Panc1 (cell line): ENCODE measurements at places on chromosomes 2 and 18. TPM values are rescaled to one million over a fixed set of nuclear protein-coding genes. Genes with fewer than 3 reads are reported as not detected.

The ALKAL2 gene
- not detected for total RNA-seq

GRCh38 chr2:127239395-127239794, 19.3 kb upstream of the CYP27C1 start:
- no peak for DNase-seq

The IL1R1 gene
- 7.1 TPM for total RNA-seq

The MFSD2B gene
- 0.23 TPM for total RNA-seq

The RTP5 gene
- not detected for total RNA-seq

DNA sequence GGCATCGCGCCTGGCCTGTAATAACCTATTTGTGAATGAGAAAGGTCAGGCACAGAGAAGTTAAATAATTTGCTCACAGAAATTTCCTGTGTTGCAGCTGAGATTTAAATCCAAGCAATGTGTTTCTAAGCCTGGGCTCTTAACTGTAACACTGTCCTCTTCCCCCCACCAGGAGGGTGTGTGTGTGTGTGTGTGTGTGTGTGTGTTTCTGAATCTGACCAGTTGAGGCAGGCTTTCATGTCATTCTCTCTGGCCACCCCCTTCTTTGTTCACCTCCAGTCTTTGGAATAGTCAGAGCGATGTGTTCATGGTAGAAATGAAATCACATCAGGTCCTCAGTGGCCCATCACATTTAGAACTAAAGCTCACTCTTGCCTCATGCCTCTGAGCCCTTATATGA, 81.2 kb downstream of the NEDD4L start:
- no peak for DNase-seq

DNA sequence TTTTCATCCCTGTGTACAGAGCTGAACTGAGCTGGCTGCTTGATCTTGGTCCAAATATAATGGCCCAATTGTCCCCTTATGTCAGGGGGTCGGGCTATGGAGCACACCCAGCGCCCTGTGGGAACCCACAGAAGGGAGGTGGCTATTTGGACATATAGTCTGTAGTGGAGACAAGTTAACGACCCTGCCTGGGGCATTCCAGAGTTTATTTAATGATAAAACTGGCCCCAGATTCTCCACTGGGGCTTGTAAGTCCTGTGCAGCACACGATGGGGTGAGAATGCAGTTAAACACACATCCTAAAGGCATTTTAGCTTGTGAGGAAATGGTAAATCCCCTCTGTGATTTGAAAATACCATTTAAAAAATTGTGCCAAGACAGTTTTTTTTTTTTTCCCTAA, 72.9 kb downstream of the QPCT start:
- no peak for DNase-seq

The IL36B gene
- not detected for total RNA-seq

- peak; percentile 13 for DNase-seq
These were observed 65.7 kb downstream of the LRRTM1 start for GRCh38 chr2:80238692-80239469.

DNA sequence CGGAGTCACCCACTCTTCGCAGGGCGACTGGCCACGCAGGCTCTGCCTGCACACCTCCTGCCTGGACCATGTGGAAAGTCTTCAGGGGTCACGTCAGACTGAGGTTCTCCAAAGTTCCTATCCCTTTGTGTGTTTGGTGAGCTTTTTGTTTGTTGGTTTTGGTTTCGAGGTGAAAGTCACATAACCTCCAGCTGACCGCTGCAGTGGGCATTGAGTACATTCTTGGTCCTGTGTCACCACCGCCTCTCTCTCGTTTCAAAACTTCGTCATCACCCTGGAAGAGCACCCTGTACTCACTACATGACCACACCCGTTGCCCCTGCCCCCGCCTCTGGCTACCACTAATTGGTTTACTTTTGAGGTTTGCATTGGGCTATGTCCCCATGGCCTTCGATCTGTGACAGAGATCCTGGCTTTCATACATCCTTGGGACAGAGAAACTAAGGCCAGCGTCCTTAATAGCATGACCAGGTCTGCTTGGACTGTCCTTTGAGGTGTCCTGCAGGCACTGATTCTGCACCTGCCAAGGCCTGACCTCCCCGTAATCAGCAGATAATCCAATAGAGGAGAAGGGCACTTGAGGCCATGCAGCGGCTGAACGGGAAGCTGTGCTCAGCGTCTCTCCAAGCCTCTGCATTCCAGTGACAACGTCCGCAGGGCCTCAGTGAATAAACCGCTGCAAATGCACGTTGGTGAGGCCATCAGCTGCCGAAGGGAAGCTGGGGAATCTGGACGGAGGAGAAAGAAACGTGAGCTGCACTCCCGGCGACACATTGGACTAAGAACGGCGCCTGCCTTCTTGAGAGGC, 46.8 kb downstream of the SH3BP4 start:
- no peak for DNase-seq

The GALNT5 gene
- 0.08 TPM for total RNA-seq

- no peak for DNase-seq
These were observed 58.2 kb downstream of the FSIP2 start for GRCh38 chr2:185796758-185797157.

DNA sequence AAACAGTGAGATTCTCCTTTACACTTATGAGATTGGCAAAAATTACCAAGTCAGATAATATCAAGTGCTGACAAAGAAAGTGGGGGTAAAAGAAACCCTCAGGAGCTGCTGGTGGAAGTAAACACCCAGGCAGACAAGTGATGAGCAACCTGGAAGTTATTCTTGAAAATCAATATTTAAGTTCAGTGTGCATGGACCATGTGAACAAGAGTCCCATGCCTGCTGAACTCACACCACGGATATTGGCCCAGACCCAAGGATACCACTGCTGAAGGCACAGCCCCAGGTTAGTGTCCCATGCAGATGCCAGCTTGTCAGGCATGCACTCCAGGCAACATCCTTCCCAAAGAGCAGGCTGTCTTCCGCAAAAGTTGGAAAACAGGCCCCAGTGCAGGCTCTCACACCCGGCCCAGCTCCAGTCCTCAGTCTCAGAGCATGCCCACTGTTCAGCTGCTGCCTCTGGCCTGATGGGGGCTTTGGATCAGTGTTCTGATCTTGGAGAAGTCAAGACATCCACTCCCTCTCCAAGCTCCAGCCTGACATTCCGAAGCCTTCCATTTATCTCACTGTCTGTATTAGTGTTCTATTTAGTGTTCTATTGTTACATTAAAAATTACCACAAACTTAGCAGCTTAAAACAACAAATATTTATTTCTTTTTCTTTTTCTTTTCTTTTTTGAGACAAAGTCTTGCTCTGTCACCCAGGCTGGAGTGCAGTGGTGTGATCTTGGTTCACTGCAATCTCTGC, 70.0 kb downstream of the HS1BP3 start:
- DNase-seq = no peak
